ENCODE measurements at places on chromosomes 1 and 21. TPM values are rescaled to one million over a fixed set of nuclear protein-coding genes. Genes with fewer than 3 reads are reported as not detected.

The PLA2G5 gene
- total RNA-seq: not detected

DNA sequence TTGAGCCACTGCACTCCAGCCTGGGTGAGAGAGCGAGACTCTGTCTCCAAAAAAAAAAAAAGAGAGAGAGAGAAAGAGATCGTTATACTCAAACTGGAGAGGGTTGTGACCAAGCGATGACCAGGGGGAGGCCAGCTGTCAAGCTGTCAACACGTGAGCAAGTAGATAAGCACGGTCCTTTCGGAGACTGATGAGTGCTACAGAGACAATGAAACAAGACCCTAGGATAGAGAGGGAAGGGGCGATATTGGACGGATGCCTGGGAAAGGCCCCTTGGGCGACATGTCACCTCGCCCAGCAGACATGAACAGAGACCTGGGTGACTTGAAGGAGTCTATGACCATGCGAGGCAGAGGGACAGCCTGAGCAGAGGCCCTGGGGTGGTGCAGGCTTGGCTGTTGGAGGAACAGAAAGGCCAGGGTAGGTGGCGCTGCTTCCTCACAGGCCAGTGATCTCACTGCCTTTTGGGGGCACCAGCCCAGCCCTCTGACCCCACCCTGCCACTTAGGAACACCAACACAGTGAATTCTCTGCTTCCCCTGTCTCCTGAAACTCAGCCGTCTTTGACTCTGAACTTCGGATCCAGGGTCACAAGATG, 100.8 kb upstream of the IFFO2 start:
- no peak overlapping the region for H3K4me3 ChIP-seq
- H3K4me1 ChIP-seq: peaks cover 26% of the 10 kb centered on the region
- DNase-seq: no peak
- peaks cover 5% of the 10 kb centered on the region for H3K36me3 ChIP-seq

DNA sequence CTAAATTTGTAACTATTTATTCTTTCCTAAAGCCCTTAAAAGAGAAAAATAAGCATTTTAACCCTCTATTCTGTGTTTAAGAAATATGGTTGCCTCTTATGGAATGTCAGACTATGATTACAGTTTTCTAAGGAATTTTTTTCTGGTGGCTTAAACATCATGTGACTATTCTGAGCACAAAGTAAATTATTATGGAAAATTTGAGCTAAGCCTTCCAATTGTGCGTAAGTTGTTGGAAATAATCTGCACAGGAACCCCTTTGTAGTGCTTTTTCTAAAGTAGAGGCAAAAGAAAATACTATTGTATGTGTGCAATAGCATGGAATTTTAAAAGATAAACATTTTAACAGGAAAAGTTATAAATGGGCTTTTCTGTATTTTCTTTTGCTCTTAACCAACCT, 254.8 kb downstream of the PBX1 start:
- H3K27me3 ChIP-seq: no peaks in the 10 kb centered on the region
- H3K4me3 ChIP-seq: no peak overlapping the region
- H3K27ac ChIP-seq: no peak overlapping the region
- DNase-seq: no peak
- H3K36me3 ChIP-seq: peaks cover 13% of the 10 kb centered on the region
- H3K4me1 ChIP-seq: no peaks in the 10 kb centered on the region

- no peaks in the 10 kb centered on the region for H3K36me3 ChIP-seq
- H3K4me1 ChIP-seq: no peaks in the 10 kb centered on the region
- H3K4me3 ChIP-seq: no peak overlapping the region
Measured at GRCh38 chr1:228818928-228819630, 83.8 kb downstream of the RHOU start.
